ENCODE measurements at places on chromosomes 4 and X.

DNA sequence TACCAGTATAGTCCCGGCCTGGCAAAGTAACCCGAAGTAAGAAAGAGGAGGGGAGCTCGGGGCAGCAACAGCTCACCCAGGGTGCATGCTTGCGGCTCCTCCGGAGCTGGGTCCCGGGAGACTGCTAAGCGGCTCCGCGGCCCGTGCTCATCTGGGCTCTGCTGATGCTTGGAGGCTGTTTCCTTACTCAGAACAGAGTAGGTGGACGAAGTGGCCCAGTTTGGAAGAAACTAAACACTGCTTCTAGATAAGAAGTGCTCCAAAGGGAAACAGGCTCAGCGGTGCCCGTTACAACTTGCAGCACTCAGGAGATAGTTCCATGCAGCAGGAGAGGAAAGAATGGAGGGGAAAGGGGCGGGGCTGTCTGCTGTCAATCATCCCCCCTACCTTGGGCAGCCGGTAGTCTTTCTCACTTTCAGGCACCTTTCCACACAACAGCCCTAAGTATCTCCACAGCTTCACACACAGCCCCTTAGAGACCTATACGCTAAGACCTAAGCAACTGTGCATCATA lies at the start of gene COL4A6:
TSS of gene COL4A6 (minus strand) at position 313 of the 514 bp plus-strand sequence. CDS start at position 87, 226 bp downstream.
- peak; percentile 50 for ATAC-seq

- ATAC-seq: no peak
Measured at GRCh38 chr4:110518889-110519490, 43.0 kb downstream of the ENPEP start.

DNA sequence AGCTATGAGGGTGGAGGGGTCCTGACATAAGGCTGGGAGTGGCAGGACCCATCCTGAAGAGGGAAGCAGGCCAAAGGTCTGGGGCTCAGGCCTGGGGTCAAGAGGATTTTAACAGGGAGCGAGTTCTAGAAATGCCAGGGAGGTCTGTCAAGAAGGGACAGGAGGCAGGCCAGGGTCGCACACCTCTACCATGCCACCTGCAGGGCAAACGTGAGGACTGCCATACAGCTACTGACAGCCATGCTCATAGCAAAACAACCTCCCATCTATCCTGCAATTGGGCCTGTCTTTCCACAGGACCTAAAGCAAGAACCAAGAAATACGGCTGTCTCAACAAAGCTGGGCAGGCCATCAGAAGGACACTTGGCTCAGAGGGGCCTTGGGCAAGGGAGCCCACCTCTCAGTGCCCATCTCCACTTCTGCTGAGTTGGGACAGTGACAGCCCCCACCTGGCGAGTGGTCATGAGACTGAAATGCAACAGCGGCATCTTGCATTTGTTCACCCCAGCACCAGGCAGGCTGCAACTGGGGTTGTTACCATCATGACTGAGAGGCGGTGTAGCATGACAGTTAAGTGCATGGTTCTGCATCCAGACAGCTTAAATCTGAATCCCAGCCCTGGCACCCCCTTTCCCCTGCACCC lies 92.7 kb downstream of the WFS1 start:
- no peak for ATAC-seq

- ATAC-seq: no peak
Measured at GRCh38 chrX:119156241-119156640, 28.6 kb upstream of the KIAA1210 start.

GRCh38 chr4:168361365-168362024 lies 42.9 kb upstream of the DDX60 start:
- ATAC-seq: no peak

DNA sequence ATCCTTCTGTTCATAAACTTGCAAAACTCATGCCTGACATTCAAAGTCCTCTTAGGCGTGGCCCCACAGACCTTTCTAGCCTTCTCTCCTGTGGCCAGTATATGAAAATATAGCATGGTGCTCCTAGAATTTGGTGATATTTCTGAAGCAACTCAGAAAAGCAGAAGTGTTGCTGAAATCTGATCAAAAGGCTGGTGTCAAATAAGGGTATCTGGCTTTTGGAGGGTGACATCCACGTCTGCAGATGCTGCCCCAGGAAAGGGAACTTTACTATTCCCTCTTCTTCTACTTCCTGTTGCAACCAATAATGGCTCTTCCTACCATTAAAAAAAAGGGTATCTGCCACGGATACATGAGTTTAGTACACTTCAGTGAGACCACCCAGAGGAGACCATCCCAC lies 83.9 kb upstream of the RPS6KA3 start:
- ATAC-seq: no peak

DNA sequence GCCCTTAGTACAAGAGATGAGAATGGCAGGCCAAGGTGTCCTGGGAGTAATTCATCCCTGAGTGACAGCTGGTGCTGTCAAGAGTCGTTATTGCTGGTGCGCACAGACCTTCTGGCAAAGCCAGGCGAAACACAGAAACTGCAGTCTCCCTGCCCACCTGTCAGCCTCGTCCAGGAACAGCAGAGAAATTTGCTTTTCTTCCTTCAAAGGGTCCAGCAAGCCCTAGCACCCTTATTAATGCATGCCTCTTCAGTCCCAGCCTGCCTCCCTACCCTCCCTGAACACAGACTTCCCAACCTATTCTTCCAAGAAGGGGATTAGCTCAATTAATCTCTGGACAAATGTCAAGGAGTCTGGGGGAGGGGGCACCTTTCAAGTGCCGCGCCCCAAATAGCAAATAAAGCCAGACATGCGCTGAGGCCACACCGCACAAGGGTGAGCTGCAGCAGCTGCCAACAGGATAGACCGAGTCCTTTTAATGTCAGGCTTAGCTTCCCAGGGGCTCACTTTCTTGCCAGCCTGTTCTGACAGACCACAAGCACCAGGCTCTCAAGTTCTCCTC lies 250.7 kb upstream of the RASGEF1B start:
- ATAC-seq: peak; percentile 43

- no peak for ATAC-seq
Measured at GRCh38 chrX:150690126-150690525, 3.1 kb upstream of the MTMR1 start.

- no peak for ATAC-seq
Measured at GRCh38 chr4:94678896-94679295, 78.9 kb upstream of the BMPR1B start.

Measured in motor neuron (in vitro differentiated cells).